GM20000 (cell line): ENCODE measurements at places on chromosomes 1 and 21.
A peak's percentile ranks its signal among the peaks of the same experiment; 100 is the strongest.

- no peak for DNase-seq
Observed at GRCh38 chr1:118989006-118989815, 1.1 kb upstream of the TBX15 start.

- peak; percentile 88 for DNase-seq
Observed at GRCh38 chr1:9593492-9594465, 5.1 kb downstream of the TMEM201 start.

DNA sequence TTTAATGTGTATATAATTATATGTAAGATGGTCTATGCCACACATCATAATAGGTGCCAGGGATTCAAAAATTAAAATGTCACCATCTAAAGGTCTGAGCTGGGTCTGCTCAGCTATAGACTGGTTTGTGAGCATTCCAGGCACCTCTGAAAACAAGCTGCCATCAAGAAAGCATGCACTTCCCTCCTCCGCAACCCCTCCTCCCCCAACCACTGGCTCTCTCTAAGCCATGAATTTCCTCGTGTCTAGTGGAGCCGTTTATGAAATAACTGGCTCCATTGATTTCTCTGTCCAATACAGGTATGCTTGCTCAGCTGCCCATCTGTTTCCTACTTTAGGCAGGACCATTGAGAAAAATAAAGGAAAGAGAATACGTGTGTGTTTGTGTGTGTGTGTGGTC is 522.6 kb upstream of the PLXNA2 start:
- no peak for DNase-seq

GRCh38 chr1:84442256-84442655 is 36.8 kb upstream of the RPF1 start:
- DNase-seq = peak; percentile 75
